ENCODE measurements at places on chromosomes 3 and 15. TPM values are rescaled to one million over a fixed set of nuclear protein-coding genes. Genes with fewer than 3 reads are reported as not detected.

TLR9 gene
- total RNA-seq, result 4.2 TPM

DNA sequence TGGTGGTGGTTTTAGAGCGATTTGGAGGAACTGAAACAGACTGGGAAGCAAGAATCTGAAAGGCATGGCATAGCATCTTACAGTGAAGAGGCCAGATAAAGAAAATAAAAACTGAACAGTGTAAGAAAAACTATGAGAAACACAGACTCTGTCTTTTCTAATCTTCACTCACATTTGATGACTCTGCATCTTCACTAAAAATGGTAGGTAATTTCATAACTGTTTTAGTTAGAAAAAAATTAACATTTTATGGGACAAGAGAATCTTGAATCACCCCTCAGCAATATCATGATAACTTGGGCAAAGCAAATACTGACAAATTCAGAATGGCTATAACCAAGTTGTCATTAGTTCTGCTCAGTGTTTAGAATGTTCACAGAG is 812.6 kb downstream of the MCTP2 start:
- H3K27ac ChIP-seq, result no peak overlapping the region
- H3K4me3 ChIP-seq, result no peak overlapping the region
- H3K4me1 ChIP-seq, result no peaks in the 10 kb centered on the region
- H3K36me3 ChIP-seq, result no peaks in the 10 kb centered on the region

GRCh38 chr15:58873267-58873666 is 60.2 kb downstream of the SLTM start:
- no peak overlapping the region for H3K4me3 ChIP-seq
- no peaks in the 10 kb centered on the region for H3K27me3 ChIP-seq
- DNase-seq, result no peak
- no peak overlapping the region for H3K27ac ChIP-seq
- H3K4me1 ChIP-seq, result peaks cover 4% of the 10 kb centered on the region
- peaks cover 24% of the 10 kb centered on the region for H3K36me3 ChIP-seq

DNA sequence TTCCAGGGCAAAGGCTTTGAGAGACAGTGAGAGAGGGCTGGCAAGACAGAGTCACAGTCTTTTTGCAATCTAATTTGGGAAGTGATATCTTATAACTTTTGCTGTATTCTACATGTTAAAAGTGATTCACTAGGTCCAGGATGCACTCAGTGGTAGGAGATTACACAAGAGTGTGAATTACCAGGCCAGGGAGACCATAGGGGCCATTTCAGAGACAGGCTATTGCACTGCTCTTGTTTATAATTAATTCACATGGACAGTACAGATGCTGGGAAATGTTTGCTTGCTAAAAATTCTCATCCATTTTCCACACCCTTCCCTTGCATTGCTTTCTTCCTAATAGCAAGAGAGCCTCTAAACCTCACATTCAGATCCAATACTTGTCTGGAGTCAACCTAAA is 22.6 kb upstream of the POMGNT2 start:
- no peaks in the 10 kb centered on the region for H3K36me3 ChIP-seq
- DNase-seq, result no peak
- H3K4me1 ChIP-seq, result no peaks in the 10 kb centered on the region
- H3K27ac ChIP-seq, result no peak overlapping the region

RTP4 gene
- total RNA-seq, result 8.3 TPM

CCDC51 gene
- total RNA-seq, result 18.7 TPM

- no peaks in the 10 kb centered on the region for H3K27me3 ChIP-seq
- no peak overlapping the region for H3K27ac ChIP-seq
- H3K4me1 ChIP-seq, result no peaks in the 10 kb centered on the region
- DNase-seq, result no peak
These were observed 207.2 kb downstream of the ROBO2 start for GRCh38 chr3:77247061-77247460.

DNA sequence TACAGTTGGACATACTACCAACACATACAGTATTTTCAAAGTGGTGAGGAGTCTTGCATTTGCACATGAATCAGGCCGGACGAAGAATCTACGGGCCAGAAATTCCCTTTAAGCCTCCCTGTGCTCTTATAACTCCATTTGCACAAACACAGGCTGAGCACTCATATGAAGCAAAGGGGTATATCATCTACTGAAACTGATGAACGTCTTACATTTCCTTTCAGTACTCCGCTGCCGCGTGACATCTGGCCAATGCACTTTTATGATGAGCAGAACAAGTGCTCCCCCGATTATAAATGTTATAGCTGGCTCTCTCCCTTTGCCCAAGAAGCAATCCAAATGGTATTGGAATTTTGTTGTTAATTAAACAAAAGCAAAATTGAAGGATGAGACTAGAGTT is 110.3 kb upstream of the ICE2 start:
- H3K4me1 ChIP-seq, result peaks cover 18% of the 10 kb centered on the region
- H3K27ac ChIP-seq, result peak overlapping the region; percentile 90
- H3K27me3 ChIP-seq, result peaks cover 43% of the 10 kb centered on the region
- no peaks in the 10 kb centered on the region for H3K36me3 ChIP-seq
- peak overlapping the region; percentile 0 for H3K4me3 ChIP-seq

C3orf20 gene
- 0.30 TPM for total RNA-seq

All from spleen (tissue), 13 donors.